ENCODE measurements at places on chromosomes 6 and 20.
A peak's percentile ranks its signal among the peaks of the same experiment; 100 is the strongest.

DNA sequence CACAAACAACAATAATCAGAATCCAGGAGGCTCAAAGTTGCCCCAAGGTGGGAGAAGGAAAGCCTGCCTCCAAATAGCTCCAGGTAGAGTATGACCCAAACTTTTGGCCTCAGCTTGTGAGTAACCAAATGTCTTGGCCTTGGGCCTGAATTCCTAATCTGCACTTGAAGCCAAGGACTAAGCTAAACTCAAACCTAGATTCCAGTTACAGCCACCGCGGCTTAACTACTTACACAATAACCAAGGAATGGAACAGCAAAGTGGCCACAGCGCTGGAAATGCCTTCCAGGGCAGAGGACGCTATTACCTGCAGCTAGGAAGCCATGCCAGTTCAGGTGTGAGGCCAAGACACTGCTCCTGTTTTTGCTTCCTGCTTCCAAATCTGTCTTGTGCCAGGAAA is 4.6 kb downstream of the NINL start:
- DNase-seq = peak; percentile 44

GRCh38 chr6:153121311-153121710 is 9.8 kb downstream of the RGS17 start:
- DNase-seq = peak; percentile 67

- DNase-seq = no peak
Measured at GRCh38 chr20:23143986-23144690, 58.0 kb upstream of the CD93 start.

DNA sequence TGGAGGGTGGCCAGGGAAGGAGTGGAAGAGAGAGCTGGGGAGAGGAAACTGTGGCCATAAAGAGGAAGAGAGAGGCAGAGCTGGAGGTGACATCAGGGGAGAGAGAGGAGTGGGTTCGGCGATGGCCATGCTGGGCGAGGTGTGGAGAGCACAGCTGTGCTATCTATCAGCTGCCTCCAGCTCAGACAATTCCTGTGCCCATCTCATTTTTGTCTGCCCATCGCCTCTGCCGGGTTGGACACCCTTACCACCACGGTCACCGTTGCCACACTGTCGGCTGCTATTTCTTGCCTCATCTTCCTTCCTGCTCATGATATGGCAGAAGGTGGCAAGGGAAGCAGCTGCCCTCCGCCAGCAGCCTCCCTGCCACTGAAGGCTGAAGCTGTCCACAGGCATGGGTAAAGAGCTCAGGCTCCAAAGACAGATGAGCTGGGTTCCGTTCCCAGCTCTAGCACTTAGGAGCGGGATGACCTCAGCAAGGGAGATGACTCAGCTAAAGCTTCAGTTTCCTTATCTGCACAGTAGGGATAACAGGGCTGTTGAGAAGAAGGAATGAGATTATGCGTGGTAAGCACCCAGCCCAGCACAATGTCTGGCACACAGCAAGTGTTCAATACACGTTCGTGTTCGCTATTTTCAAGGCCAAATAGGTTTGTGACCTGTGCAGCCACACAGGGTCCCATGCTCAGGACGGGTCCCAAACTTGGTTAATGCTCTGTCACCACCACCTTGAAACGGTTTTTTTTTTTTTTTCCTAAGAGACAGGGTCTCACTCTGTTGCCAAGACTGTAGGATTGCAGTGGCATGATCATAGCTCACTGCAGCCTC is 21.9 kb upstream of the TAF8 start:
- DNase-seq = peak; percentile 92

- DNase-seq = no peak
Measured at GRCh38 chr6:42049948-42050296, 402 bp upstream of the TAF8 start.

DNA sequence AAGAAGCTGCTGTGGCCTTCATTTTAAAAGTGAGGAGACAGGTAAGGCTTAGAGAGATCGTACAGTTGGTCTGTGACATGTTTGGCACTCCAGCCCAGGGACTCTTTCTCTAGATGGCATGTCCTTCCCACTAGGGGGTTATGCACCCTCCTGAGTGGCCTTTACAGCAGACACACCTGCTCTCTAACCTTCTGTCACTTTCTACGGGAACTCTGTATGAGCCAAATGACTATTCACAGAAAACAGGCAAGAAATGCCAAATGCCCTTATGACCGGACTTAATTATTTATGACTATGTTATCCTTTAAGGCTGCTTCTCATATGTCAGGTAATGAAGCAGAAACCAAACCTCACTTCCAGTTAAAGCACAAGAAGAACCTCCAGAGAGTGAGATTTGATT is 91.2 kb downstream of the MAP3K5 start:
- no peak for DNase-seq

GRCh38 chr6:32845384-32845884 is 1.6 kb upstream of the PSMB8 start:
- no peak for DNase-seq

DNA sequence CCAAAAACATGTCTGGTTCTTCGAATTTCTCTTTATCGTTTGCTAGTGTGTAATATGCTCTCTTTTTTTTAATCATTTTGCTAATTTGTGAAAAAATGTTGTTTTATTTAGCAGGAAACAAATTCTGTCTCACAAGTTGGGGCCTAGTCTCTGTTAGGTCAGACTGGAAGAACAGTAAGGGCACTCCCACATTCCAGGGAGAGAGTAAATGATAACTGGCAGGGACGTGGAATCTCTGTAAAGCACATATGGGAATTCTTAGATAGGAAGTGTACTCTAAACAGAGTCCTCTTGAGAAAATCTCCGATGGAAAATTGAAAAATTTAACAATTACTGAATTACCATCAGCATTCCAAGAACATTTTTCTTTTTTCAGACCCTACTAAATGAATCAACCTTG is 16.4 kb upstream of the CCDC28A start:
- peak; percentile 60 for DNase-seq

DNA sequence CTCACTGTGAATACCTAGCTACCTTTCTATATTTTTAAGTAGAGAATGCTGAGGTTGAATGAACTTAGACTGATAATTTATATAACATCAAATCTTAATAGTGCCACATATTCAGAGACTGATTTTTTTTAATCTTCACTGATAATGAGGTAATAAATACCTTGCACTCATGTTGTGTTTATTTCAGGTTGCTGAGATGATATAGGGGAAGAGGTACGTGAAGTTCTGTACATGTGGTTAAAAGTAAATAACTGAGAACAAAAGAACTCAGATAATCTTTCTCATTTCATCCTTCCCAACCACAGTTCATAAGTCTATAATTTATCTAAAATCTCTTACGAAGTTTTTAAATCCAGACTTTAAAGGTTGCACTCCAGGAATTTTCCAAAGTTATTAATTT is 6.4 kb downstream of the NHSL1 start:
- DNase-seq = no peak

DNA sequence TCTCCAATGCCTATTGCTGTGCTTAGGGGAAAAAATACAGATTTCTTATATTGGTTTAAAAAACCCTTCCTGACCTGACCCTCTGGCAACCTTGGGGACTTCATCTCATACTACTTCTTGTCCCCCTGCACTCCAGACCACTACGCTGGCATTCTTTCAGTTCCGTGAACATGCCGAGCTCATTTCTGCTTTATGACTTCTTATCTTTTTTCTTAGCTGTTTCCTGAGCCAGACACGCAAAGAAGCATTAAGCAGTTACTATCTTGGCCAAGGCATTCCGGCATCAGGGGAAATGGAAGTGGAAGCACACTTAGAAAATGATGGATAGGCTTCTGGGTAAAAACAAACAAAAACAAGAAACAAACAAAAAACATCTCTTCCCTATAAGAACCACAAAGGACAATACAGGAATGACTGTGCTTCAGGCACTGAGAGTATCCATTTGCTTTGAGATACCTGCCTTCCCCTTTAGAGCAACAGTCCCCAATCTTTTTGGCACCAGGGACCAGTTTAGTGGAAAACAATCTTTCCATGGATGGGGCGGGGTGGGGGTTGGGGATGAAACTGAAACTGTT is 4.4 kb upstream of the CCDC28A start:
- DNase-seq = peak; percentile 48

- no peak for DNase-seq
Measured at GRCh38 chr20:59295531-59295930, 4.9 kb upstream of the EDN3 start.

DNA sequence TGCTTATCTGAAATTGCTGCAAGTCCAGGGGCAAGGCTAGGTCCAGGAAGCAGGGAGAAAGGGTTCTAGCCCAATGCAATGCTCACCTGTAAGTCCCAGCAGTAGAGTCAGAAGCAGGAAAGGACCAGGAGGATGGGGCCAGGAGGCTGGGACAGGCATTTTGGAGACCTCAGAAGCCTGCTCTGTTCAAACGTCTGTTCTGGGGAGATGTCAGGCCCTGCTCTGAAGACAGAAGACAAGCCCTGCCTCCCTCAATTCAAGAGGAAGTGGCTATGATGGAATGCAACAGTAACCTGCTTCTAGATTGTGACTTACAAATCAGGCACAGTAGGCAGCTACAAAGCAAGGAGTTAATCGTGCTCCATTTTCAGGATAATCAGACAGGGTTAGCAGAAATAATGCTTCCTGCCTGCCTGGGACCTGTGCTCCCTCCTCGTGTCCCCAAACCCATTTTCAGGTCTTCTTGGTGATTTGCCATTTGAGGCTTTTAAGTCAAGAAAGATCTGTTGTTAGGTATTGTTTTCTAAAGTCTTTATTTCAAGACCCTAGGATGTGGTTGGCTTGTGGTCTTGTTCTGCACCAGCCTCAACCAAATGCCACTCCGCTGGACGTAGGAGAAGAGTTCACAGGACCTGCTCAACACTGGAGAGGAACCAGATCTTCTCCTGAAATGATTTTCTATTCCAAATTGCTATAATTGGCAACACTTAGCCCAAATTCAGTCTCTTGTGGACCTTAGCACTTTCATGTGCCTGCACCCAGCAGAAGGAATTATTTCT is at the start of gene SIRPG:
Gene SIRPG (minus strand): TSS at position 224 of the 779 bp plus-strand sequence. CDS start 65 bp downstream, at position 159.
- DNase-seq = no peak

- peak; percentile 77 for DNase-seq
Measured at GRCh38 chr6:26021001-26021349, 58.4 kb downstream of the TRIM38 start.

- no peak for DNase-seq
Measured at GRCh38 chr20:39479196-39479810, 517.2 kb downstream of the DHX35 start.

- DNase-seq = no peak
Measured at GRCh38 chr6:9583753-9584352, 831.0 kb downstream of the TFAP2A start.
